NCI-H345 (cell line): ENCODE measurements at places on chromosomes 11 and 22.

DNA sequence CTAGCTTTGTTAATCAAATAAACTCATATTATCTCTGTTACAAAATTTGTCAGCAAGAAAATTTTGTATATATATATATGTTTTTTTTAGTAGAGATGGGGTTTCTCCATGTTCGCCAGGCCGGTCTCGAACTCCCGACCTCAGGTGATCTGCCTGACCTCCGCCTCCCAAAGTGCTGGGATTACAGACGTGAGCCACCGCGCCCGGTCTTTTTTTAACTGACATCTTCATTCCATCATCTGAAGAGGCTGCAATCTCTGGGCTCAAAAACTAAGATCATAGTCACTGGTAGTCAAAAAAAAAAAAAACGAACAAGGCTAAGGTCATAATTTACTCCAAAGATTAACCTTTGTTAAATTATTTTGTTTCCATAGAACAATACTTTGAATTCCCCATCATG is 5.3 kb upstream of the KLHDC7B start:
- DNase-seq = no peak

- DNase-seq = no peak
Measured at GRCh38 chr22:39434243-39434653, 22.6 kb upstream of the MGAT3 start.

DNA sequence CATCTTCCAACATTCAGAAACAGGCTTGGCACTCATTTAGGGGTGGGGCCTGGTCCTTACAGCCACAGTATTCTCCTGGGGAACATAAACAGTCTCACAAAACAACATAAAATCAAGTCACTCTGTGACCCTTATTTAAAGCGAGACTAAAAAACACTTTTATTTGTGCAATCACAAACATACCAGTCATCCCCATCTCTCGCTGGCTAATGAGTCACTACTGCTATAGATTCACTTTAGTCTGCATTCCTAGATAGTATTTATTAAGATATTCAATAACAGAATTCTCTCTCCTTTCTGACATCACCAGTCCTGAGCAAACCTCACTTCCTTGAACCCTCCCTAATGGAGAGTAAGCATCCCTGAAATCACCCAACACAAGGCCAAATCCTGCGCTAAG is 68.0 kb downstream of the ZBTB44 start:
- DNase-seq = no peak

DNA sequence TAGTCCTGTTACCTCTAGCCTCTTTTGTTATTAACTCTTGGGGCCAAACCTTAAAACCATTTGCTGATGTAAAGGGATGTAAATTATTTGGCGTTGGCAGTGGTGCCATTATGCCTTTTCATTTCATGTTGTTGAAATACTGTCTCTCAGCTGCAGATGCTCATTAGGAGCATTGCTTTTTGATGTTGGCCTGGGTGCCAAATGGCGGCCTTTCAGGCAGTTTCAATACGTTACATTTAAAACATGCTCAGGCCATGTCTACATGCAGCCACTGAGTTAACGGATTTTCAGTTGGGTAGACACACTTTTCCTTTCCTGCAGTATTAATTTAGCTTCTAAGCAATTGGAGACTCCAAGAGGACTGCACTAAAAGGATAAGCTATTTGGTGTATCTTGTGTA is 5.3 kb downstream of the NCAM1 start:
- no peak for DNase-seq

DNA sequence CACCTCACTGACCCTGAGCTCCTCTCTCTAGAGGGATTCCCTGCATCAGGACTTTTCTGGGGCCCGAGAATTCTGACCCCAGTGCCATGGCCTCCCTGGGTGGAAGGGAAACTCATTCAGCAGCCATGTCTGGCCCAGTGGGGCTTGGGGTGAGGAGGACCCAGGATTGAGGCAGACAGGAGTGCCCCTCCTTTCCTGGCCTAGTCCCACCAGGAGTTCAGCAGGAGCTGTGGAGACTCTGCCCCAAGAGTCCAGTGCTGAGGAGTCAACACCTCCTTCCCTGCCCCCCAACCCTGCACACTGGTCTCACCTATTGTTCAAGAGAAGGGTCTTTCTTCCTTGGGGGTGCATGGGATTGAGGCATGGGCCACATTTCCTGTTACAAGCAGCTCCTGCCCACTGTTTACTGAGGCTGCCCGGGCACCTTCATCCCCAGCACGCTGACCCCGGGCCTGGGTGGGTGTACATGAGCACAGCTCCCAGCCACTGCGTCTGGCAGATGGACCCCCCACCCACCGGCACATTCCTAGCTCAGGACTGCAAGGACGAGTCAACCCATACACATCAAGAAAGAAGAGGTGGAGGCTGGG is 33.9 kb downstream of the ALX4 start:
- no peak for DNase-seq

GRCh38 chr11:79314906-79315689 is 125.7 kb downstream of the TENM4 start:
- DNase-seq = no peak

- no peak for DNase-seq
Measured at GRCh38 chr22:31173386-31174145, 13.6 kb downstream of the RNF185 start.

GRCh38 chr11:91326280-91326679 is 898.3 kb upstream of the FAT3 start:
- no peak for DNase-seq

DNA sequence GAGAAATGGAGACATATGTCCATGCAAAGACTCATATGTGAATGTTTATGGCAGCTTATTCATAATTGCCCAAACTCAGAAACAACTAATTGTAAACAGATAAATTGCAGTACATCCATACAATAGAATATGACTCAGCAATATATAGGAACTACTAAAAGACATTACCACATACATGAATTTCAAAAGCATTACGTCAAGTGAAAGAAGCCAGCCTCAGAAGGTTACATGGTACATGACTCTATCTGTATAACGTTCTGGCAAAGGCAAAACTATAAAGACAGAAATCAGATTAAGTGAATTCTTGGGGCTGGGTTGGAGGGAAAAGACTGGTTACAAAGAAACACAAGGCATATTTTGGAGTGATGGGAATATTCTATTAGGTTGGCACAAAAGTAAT is 7.2 kb downstream of the KCTD21 start:
- no peak for DNase-seq

GRCh38 chr22:44971651-44972362 is 38.0 kb downstream of the PHF21B start:
- no peak for DNase-seq

- DNase-seq = no peak
Measured at GRCh38 chr11:28243581-28243980, 135.4 kb downstream of the METTL15 start.
